ENCODE measurements at places on chromosomes 16 and 17. TPM values are rescaled to one million over a fixed set of nuclear protein-coding genes. Genes with fewer than 3 reads are reported as not detected.

Gene SLC26A11
- 13.5 TPM for total RNA-seq

Gene FN3K
- total RNA-seq, result 9.1 TPM

Gene USB1
- 81.0 TPM for total RNA-seq

Gene TMEM114
- total RNA-seq, result not detected

Gene OR1F1
- 0.76 TPM for total RNA-seq

Gene LHX1
- 1.6 TPM for total RNA-seq

Gene GPRC5C
- total RNA-seq, result 63.8 TPM

Gene ZNF750
- not detected for total RNA-seq

Gene ST3GAL2
- total RNA-seq, result 23.1 TPM

Gene TPSB2
- not detected for total RNA-seq

Gene TAOK2
- total RNA-seq, result 34.3 TPM

Gene GTF3C1
- 78.5 TPM for total RNA-seq
